ENCODE measurements at places on chromosomes 7 and 10.

DNA sequence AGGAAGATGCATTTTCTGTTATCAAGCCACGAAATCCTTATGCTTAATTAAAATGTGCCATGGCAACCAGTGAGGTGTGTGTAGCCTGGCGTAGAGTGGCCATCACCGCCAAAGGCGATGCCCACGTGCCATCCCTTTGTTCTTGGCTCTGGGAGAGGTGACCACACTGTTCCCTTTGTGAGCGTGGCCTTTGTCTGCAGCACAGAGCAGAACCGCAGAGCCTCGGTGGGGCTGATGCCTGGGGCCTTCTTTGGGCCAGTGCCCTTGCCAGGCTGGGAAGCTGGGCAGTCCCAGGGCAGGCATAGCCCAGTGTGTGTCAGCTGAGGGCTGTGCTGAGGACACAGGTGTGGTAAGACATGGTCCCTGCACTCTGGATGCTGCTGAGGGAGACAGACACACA is 48.3 kb downstream of the BUB3 start:
- DNase-seq, result no peak

- DNase-seq, result no peak
Measured at GRCh38 chr7:17844514-17845196, 95.6 kb downstream of the SNX13 start.

- peak; percentile 51 for DNase-seq
Measured at GRCh38 chr7:101815826-101816594, 1.4 kb upstream of the CUX1 start.

- DNase-seq, result no peak
Measured at GRCh38 chr10:18196806-18197550, 56.8 kb downstream of the CACNB2 start.

DNA sequence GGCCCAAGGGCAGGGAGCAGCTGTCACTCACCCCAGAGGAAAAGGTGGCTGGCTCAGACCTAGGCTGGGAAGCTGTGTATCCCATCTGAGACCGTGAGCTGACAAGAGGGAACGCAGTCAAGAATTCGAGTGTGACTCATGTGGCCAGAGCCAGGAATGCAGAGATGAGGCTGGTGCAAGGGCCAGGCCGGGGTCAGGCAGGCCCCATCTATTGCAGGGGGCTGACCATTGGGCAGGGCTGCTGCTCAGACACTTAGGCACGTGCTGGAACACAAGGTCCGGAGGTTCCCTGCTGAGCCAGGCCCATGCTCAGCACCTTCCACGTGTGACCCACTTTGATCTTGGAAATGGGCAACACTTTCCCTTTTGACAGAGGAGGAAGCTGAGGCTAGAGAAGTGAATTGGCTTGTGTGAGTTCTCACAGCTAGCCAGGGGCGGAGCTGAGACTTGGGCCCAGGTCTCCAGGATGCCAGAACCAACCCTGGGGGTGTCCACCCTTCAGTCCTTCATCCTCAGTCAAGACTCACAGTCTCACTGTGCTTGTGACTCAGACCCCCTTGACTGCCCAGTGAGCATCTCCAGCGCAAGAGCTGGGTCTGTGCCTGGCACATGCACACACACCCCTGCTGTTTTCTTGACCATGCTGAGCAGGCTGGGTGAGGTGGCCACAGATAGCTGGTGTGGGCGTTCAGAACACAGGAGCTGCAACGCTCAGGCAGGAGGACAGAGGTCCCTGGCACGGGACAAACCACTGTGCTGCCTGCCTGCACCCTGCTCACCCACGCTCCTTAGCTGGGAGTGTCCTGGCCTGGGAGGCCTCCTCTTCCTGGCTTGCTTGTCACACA is 47.6 kb upstream of the PPIF start:
- DNase-seq, result no peak

GRCh38 chr7:96578606-96579005 is 131.0 kb downstream of the SEM1 start:
- DNase-seq, result no peak

DNA sequence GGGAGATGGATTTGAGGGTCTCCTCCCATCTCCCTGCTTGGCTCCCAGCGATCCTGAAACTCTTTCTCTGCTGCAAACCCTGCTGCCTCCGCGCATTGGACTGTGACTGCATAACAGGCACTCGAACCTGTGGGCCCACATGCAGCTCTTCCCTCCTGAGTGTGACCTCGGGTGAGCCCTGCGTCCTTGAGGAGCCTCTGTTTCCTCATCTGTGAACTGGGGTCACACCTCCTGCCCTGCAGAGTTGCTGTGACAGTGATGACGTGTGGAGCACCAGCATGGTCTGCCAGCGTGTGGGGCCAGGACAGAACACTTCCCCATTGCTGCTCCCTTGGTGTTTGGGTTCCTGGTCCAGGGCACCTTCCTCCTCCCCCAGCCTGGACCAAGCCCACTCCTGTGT is 46.9 kb upstream of the PSMG3 start:
- DNase-seq, result no peak

DNA sequence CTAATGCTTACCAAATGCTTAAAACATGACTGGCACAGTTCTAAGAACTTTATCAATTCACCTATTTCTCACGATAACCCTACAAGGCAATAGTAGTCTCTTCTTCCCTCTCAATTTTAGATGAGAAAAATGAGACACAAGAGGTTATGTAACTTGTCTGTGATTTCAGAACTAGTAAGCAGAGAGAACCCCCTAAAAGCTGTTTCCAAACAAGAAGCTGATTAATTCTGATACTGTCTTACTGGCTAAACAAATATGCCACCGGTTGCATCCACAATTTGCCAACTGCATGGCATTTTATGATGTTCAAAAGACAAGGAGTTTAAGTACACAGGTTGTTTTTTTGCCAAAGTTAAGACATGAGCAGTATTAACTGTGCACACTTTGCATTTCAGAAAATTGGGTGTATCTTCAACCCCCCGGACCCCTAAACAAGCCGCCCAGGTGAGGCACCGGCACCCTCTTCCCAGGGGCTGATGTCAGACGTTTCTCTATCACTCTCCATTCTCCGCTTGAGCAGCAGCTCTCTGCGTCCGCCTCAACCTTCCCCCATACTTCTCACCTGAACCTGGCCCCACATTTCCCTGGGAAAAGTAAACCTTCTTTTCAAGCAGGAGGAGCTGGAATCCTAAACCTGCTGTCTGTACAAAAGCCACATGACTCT is 21.7 kb downstream of the RSU1 start:
- no peak for DNase-seq

DNA sequence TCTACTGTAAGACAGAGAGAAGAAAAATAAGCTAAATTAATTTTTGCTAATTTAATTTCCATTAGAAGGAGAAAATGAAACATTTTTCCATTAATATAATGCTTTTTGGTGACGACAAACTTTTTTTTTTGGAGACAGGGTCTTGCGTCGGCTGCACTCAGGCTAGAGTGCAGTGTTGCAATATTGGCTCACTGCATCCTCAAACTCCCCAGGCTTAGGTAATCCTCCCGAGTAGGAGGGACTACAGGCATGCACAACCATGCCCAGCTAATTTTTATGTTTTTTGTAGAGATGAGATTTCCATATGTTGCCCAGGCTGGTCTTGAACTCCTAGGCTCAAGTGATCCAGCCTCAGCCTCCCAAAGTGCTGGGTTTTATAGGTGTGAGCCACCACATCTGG is 229.8 kb upstream of the LRRN3 start:
- DNase-seq, result no peak

GRCh38 chr7:66731986-66732385 is 8.5 kb upstream of the RABGEF1 start:
- DNase-seq, result no peak

DNA sequence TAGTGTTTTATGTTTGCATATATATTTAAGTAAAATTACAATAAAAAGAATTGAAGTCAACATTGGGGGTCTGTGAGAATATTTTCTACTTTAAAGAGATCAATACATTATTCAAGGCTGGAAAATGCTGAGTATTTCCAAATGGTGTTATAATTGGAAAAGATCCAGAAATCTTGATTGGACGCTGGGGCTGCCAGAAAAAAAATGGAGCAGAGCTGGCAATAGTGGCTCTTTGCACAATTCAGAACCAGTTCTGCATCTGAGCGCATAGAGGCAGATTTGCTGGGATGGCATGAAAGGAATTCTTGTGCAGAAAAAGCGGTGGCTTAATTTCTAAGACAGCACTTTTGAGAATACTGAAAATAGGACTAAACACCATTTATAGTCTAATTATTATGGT is 10.8 kb upstream of the VWC2 start:
- no peak for DNase-seq

DNA sequence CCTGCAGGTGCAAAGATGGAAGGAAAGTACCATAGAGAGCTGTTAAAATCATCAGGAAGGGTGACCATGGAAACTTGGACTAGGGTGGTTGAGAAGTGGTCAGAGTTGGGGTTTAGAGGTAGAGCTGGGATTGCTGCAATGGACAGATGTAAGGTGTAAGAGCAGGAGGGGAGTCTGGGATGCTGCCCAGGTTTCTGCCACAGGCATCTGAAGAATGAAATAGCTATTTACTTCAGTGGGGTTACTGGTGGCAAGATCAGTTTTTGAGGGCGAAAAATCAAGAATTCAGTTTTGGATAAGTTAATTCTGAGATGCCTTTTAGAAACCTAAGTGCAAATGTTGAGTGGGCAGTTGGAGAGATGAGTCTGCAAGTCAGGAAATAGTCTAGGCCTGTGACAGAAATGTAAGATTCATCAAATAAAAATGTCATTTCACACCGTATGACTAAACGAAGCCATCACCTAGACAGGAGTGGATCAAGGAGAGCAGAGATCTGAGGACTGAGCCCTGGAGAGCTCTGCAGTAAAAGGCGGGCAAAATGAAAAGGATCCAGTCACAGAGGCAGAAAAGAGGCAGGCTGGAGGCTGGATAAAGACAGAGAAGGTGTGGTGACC is 22.7 kb upstream of the TOMM7 start:
- DNase-seq, result no peak

DNA sequence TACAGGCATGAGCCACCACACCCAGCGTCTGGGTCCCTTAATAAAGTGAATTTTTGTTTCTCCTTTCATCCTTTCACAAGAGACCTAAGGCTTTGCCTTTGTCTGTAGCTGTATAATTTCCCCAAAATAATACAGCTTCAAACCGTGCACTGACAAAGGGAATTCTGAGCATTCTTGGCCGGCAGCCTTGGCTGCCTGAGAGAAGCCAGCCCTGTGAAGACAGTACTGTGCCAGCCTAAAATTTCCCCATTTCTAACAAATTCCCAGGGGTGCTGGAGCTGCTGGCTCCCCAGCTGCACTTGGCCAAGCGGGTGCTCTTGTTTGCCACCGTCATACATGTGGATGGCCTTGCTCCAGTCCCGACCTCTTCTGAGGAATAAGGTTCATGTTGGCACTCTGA is 106.2 kb downstream of the ZMYND11 start:
- DNase-seq, result no peak

GRCh38 chr7:155287284-155287935 is 10.3 kb upstream of the INSIG1 start:
- DNase-seq, result no peak

- DNase-seq, result no peak
Measured at GRCh38 chr10:61547297-61547696, 94.1 kb upstream of the TMEM26 start.

DNA sequence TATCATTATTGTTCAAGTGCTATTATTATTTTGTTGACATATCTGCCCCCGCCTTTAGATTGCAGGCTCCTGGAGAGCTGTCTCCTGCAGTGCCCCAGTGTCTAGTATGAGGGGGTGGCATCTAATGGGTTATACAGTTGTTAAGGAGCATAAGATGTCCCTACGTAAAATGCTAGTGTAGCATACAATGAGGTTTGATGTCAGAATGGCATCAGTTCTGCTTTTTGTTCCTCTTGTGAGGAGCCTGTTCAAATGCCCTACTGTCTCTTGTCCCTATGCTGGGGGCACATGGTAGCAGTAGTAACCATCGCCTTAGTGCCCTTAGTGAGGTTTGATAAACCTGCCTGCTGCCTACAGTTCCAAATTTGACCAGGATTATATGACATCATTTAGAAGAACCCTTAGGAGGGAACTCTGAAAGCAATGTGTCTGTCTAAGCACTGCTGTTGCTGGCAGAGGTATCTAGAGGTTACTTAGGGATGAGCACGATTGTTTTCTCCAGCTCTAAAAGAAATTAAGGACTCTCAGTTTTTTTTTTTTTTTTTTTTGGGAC is 9.7 kb downstream of the CREM start:
- no peak for DNase-seq

DNA sequence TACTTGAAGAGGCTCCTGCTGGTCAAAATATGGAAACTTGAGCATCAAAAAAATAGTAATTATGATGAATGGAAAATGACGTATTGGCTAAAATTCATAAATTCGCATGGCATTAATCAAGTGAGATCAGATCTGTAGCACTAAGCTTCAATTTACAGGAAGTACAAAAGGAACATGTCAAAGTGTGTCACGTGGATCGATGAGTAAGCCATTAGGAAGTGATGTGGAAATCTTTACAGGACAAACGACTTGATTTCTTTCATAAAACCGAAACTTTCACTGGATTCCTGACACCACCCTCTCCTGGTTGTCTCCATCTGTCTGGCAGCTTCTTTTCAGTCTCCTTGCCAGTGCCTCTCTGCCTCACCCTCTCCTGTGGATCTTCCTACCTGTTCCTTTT is 25.8 kb downstream of the AKR1C8 start:
- no peak for DNase-seq

- no peak for DNase-seq
Measured at GRCh38 chr10:87794285-87794684, 23.7 kb downstream of the ATAD1 start.

- no peak for DNase-seq
Measured at GRCh38 chr10:3820255-3820654, 35.2 kb upstream of the KLF6 start.

DNA sequence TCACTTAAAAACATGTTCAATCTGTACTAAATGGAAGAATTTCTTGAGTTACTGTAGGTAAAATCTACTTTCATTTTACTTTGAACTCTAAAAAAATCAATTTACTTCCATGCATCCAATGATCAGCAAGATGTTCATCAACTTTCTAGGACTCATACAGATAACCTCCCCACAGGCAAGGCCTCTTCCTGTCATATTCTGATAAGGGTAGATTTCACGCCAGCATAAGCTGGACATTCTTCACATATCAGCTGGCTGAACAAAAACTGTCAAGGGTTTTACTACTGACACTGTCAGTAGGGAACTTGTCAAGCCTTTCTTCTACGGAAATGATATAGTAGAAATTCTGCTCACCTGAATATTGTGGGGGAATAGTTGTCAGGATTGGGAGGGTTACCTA is 244.9 kb downstream of the THSD7A start:
- no peak for DNase-seq

- no peak for DNase-seq
Measured at GRCh38 chr7:134932707-134933370, 53.5 kb upstream of the AGBL3 start.

DNA sequence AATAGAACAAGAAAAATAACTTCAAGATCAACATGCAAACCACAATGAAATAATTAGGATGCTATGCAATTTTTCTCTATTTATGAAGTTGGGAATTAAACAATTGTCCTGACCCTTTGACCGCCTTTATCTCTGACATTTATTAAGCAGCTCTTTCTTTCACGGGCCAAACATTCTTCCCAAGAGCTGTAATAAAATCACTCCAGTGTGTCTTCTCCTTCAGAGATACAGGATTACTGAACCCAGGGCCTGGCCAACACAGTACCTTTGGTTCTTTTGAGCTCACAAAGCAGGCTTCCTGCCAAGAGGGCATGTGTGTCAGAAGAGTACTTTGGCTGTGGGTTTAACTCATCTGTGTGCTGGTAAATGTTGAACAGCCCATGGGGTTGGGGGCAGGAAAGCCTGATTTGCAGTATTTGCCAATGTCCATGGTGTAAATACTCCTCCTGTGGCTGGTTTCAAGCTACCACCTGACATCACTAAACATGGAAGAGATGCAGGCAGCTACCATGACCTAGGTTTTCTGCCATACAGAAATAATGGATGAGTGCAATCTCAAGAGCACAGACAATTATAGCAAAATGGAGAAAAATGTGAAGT is 121.7 kb downstream of the FANK1 start:
- no peak for DNase-seq
